ENCODE measurements at places on chromosomes 5 and 9.

GRCh38 chr9:94881940-94882339, 155.4 kb downstream of the AOPEP start:
- DNase-seq = no peak

DNA sequence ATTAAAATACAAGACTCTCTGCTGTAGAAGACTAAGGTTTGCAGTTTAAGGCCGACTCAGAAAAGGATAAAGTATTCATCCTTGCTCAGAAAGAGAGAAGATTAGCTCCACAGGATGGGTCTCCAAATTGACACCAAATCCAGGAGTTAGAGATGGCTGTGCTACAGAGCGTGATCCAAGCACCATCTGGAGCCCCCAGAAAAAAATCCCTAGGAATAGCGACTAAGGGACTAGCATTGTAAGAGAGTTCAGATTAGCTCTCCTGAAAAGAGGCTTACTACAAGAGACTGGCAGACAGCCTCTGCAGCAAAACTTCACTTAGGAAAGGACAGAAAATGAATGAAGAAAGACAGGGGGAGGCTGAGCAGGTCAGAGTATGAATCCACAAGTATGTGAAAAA, 3.7 kb downstream of the SIL1 start:
- DNase-seq = no peak

DNA sequence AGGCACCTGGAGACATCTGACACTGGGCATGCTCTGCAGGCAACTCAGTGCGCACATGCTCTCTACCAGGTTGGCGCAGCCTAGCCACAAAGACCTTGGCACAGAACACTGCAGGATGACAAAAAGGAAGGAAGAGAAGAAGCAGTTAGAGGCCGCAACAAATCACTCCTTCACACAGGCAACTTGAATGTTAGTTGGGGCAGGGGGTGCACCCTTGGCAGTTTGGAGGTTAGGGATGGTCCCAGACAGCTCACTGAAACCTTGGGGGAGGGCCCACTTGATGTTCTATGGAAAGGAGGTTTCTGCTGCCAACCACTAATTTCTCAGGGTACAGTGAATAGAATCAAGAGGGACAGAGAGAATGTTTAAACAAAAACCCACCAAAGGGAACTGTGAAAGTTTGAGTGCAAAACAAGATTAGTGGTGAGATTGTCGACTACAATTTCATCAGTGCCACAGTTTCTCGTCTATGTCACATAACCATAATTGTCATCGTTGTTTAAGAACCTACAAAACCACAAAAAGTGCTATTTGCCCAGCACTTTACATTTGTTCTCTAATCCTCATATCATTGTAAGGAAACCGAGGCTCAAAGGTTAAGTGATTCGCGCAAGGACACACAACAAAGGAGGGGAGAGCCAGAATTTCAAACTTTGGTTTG, 48.7 kb downstream of the FBXW11 start:
- no peak for DNase-seq

DNA sequence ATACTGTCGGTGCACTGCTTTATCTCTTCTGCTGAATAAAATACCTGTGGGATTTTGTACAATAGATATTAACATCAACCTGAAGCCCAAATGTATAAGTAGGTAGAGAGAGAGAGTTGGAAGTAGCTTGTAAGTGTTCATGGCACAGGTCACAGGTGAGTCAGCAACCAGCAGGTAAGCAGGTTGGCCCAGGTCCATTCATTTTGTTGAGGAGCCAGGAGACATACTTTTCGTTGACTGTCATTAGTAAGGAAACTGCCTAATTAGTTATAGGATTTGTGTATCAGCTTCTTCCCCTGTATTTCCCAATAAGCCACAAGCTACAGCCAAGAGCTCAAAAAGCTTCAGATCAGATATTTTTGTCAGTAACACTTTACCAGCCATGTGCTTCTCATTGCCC, 650.8 kb downstream of the IRX1 start:
- no peak for DNase-seq

GRCh38 chr9:75063556-75064305, 24.2 kb downstream of the NMRK1 start:
- DNase-seq = no peak

- DNase-seq = no peak
Observed at GRCh38 chr9:135418161-135418560, 61.4 kb upstream of the PPP1R26 start.

All from ureter (tissue), 1 donor.